Fibroblast of villous mesenchyme (primary cell): ENCODE measurements at places on chromosomes 1 and 21. TPM values are rescaled to one million over a fixed set of nuclear protein-coding genes. Genes with fewer than 3 reads are reported as not detected.

DNA sequence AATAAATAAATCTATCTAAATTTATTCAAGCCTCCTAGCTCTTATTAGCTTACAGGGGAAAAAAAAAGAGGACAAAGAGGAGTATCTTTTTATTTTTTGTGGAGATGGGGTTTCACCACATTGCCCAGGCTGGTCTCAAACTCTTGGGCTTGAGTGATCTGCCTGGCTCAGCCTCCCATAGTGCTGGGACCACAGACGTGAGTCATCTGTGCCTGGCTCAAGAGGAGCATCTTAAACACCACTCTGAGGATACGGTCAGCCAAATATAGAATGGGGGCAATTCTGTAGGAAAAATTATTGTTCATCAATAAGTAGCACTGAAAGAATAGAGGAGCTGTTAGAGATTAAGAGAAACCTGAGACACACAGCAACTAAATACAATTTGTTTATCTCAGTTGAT lies 24.1 kb downstream of the SLC45A3 start:
- DNase-seq = no peak

Gene IGSF21
- not detected in 2 replicates for total RNA-seq

Gene LY9
- total RNA-seq = under 0.01 TPM in 1 of 2 replicates, not detected in the other

Gene CD5L
- total RNA-seq = not detected in 2 replicates

Gene CYB561D1
- total RNA-seq = 4.7 and 6.1 TPM in 2 replicates
